ENCODE measurements at places on chromosomes 7 and 10.

DNA sequence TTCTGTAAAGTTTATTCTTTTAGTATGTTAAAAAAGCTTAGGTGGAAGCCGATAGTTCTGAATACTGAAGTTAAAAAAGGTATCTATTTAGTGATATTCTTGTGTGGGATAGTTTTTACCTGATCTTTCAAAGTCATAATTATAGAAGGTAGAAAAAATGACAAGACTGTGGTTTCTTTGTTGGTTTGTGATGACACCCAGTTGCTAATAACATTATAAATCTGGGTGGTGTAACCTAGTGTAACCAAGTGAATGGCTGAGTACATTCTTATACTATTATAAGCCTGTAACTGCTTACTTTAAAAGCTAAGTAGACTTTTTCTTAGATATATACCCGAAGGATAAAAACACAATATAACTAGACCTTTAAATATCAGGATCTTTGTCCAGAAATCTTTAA, 2.3 kb downstream of the CDK13 start:
- peaks cover 61% of the 10 kb centered on the region for H3K4me1 ChIP-seq
- H3K27ac ChIP-seq: peak overlapping the region; percentile 99
- no peak for DNase-seq
- H3K36me3 ChIP-seq: peaks cover 38% of the 10 kb centered on the region
- H3K4me3 ChIP-seq: peak overlapping the region; percentile 95

DNA sequence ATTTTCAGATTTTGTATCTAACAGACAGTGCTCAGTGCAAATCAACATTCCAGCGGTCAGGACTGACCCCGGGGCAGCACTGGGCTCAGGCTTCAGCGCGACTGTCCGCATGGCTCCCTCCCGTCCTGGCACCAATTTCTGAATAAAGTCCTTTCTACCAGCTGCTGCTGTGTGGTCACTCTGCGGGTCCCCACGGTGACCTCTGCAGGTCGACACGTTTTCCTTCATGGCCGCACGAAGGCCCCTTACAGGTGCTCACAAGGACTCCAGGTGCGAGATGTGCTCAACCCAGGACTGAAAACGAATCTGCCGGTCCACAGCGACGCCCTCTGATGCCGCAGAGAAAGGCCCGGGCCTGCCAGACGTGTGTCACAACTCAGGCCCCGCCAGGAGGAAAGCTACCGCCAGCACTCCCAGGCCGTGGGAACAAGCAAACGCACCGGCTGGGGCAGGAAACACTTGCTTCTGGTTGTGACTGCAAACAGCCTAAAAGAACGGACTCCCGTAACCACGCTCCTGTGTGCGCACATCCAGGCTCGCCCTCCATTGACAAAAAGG, 3.7 kb upstream of the UTF1 start:
- no peak overlapping the region for H3K4me3 ChIP-seq
- H3K4me1 ChIP-seq: peaks cover 7% of the 10 kb centered on the region
- peaks cover 3% of the 10 kb centered on the region for H3K36me3 ChIP-seq
- H3K27me3 ChIP-seq: peaks cover 54% of the 10 kb centered on the region
- H3K27ac ChIP-seq: no peak overlapping the region
- DNase-seq: no peak

GRCh38 chr10:78972160-78972946, 96.4 kb upstream of the ZMIZ1 start:
- H3K27ac ChIP-seq: no peak overlapping the region
- peaks cover 6% of the 10 kb centered on the region for H3K36me3 ChIP-seq

GRCh38 chr7:77563275-77563674, 26.2 kb downstream of the PTPN12 start:
- no peak for DNase-seq
- H3K36me3 ChIP-seq: peaks cover under 1% of the 10 kb centered on the region
- peaks cover 39% of the 10 kb centered on the region for H3K4me1 ChIP-seq
- H3K27me3 ChIP-seq: no peaks in the 10 kb centered on the region
- no peak overlapping the region for H3K27ac ChIP-seq

GRCh38 chr7:50983850-50984249, 201.2 kb upstream of the GRB10 start:
- H3K4me3 ChIP-seq: no peak overlapping the region
- no peak for DNase-seq
- H3K36me3 ChIP-seq: no peaks in the 10 kb centered on the region
- H3K4me1 ChIP-seq: no peaks in the 10 kb centered on the region
- H3K27me3 ChIP-seq: peaks cover 48% of the 10 kb centered on the region
- H3K27ac ChIP-seq: no peak overlapping the region

DNA sequence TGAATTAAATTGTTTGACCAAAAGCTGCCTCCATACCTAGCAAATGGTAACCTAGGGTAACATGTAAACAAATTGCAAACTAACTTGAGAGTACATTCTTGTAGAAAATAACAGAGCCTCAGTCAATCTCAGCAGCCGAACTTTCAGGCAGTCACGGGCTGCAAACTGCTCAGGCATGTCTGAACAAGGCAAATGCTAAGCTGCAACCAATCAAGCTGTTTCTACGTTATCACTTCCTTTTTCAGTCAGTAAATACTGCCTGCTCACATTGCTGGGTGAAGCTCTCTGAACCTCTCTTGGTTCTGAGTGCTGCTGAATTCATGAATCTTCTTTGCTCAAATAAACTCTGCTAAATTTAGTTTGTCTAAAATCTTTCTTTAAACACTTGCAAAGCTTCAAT, 1212.4 kb downstream of the SORCS1 start:
- no peaks in the 10 kb centered on the region for H3K4me1 ChIP-seq
- H3K36me3 ChIP-seq: no peaks in the 10 kb centered on the region
- H3K4me3 ChIP-seq: no peak overlapping the region
- H3K27ac ChIP-seq: no peak overlapping the region

DNA sequence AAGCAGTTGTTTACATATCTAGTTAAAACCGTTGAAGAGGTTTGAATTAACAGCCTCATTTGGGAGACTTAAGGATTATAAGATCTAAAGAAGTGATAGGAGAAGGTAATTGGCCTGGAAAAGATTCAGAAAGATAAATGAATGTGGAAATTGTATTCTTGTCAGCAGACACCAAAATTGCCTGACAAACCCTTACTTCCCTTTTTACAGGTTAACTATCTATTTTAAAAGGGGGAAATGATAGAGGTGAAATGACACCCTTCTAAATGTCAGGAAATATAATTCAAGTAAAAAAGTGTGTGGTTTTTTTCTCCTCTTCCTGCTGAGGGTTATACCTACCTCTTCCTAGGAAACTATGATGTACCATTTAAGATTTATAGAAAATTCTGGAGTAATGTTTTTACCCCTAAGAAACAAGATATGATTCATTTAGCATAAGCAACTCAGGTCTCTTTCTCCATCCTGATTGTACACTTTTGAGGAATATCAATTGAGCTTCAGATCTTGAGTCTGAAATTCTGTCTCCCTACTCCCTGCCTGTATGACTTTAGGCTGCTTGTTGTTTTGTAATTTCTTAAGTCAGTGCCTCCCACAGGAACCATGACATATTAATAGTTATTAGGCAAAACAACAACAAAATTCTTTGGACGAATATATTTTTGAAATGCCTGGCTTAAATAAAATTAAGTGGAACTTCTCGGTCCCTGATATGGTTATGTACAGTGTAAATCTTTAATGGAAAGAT, 250.4 kb downstream of the RNLS start:
- no peaks in the 10 kb centered on the region for H3K36me3 ChIP-seq
- no peak overlapping the region for H3K4me3 ChIP-seq
- no peaks in the 10 kb centered on the region for H3K27me3 ChIP-seq
- no peaks in the 10 kb centered on the region for H3K4me1 ChIP-seq
- no peak overlapping the region for H3K27ac ChIP-seq

- peak overlapping the region; percentile 60 for H3K27ac ChIP-seq
- peaks cover 42% of the 10 kb centered on the region for H3K4me1 ChIP-seq
- H3K36me3 ChIP-seq: peaks cover 6% of the 10 kb centered on the region
- no peak for DNase-seq
- no peak overlapping the region for H3K4me3 ChIP-seq
Observed at GRCh38 chr7:45021604-45022296, 21.7 kb downstream of the CCM2 start.

- no peaks in the 10 kb centered on the region for H3K36me3 ChIP-seq
- no peak for DNase-seq
- H3K4me3 ChIP-seq: no peak overlapping the region
- peaks cover 53% of the 10 kb centered on the region for H3K27me3 ChIP-seq
- no peak overlapping the region for H3K27ac ChIP-seq
- no peaks in the 10 kb centered on the region for H3K4me1 ChIP-seq
Observed at GRCh38 chr7:73978661-73979563, 49.1 kb upstream of the ELN start.

DNA sequence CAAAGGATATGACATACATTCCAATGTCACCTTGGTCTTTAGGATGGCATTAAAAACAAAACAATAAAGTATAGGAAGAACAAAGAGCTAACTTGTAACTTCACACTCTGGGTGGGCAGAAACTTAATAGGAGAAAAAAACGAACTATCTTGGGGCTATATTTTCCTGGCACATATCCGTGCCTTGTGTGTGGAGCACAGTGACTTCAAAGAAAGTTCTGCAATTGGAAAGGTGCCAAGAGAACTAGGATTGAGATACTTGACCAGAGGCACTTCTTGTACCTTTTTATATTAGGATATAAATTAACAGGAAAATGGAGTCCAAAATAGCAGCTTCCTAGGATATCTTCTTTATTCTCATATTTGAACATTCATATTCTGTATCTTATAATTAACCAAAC, 148.4 kb downstream of the SEMA3D start:
- no peak overlapping the region for H3K27ac ChIP-seq
- no peaks in the 10 kb centered on the region for H3K36me3 ChIP-seq
- no peak overlapping the region for H3K4me3 ChIP-seq
- H3K4me1 ChIP-seq: no peaks in the 10 kb centered on the region
- DNase-seq: no peak

- no peak overlapping the region for H3K4me3 ChIP-seq
- no peak overlapping the region for H3K27ac ChIP-seq
- no peaks in the 10 kb centered on the region for H3K27me3 ChIP-seq
- H3K36me3 ChIP-seq: peaks cover 3% of the 10 kb centered on the region
Observed at GRCh38 chr10:35909121-35909720, 267.1 kb upstream of the FZD8 start.

- no peak for DNase-seq
- H3K36me3 ChIP-seq: peaks cover 4% of the 10 kb centered on the region
- H3K27me3 ChIP-seq: no peaks in the 10 kb centered on the region
- no peak overlapping the region for H3K4me3 ChIP-seq
Observed at GRCh38 chr7:143487061-143487460, 9.4 kb downstream of the TAS2R41 start.

DNA sequence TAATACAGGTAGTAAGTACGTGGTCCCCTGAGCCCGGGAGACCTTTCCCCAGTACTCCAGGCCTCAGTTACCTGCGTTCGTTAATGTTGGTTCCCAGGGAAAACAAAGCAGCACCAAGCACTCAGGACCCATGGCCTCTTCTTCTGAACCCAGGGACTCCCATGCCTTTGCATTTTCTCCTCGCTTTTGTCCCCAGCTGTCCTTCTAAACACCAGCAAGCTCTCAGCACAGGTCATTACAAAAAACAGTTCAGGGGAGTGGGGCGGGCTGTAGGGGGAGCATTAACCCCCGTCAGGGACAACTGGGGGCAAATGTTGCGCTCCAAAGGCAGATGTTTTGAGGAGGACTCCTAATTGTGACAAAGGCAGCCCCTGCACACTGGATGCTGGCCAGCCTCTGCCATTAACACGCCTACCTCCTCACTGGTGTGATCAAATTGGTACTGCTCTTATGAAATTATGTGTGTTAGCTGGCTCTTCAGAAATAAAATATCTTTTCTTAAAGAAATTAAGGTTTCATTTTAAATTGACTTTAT, 80.5 kb upstream of the LRGUK start:
- DNase-seq: no peak
- H3K4me1 ChIP-seq: no peaks in the 10 kb centered on the region
- no peak overlapping the region for H3K4me3 ChIP-seq
- H3K27me3 ChIP-seq: no peaks in the 10 kb centered on the region

DNA sequence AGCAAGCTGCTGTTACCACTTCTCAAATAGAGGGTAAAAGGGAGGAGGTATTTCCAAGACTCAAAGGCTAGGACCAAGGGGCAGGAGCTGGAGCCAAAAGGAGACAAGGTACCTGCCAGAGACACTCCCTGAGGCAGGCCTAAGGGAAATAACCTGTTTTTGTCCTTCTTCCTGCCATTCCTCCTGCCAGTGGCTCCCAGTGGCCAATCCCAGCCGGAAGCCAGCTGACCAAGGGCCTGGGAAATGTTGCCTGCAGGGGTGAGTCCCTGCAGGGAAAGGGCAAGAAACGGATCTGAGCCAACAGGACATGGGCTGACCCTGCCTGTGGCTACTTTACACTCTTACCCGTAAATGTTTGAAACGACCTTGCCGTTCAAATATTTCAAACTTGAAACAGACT, 3.5 kb downstream of the CYTH3 start:
- H3K27me3 ChIP-seq: peaks cover 13% of the 10 kb centered on the region
- H3K27ac ChIP-seq: no peak overlapping the region
- no peak overlapping the region for H3K4me3 ChIP-seq
- peaks cover 4% of the 10 kb centered on the region for H3K36me3 ChIP-seq

GRCh38 chr10:73232887-73233286, 14.2 kb downstream of the DNAJC9 start:
- no peaks in the 10 kb centered on the region for H3K27me3 ChIP-seq
- no peak overlapping the region for H3K4me3 ChIP-seq
- DNase-seq: no peak

GRCh38 chr10:89582022-89582421, 46.6 kb upstream of the SLC16A12 start:
- no peak for DNase-seq
- H3K4me3 ChIP-seq: no peak overlapping the region
- no peak overlapping the region for H3K27ac ChIP-seq
- no peaks in the 10 kb centered on the region for H3K4me1 ChIP-seq

DNA sequence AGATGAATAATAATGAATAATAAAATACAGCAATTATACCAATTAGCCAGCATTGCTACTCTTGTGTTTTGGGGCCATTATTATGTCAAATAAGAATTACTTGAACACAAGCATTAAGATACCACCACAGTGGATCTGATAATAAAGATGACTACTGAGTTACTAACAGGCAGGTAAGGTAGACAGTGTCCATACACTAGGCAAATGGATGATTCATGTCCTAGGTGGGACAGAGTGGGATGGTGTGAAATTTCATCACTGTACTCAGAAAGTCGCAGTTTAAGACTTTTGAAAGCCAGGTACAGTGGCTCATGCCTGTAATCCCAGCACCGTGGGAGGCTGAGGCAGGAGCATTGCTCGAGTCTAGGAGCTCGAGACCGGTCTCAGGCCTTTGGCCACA, 8.7 kb upstream of the UNC5B start:
- peaks cover 68% of the 10 kb centered on the region for H3K27me3 ChIP-seq
- H3K4me1 ChIP-seq: no peaks in the 10 kb centered on the region
- DNase-seq: no peak
- H3K4me3 ChIP-seq: no peak overlapping the region
- no peak overlapping the region for H3K27ac ChIP-seq

GRCh38 chr7:92228100-92228499, 17.6 kb downstream of the KRIT1 start:
- H3K27me3 ChIP-seq: no peaks in the 10 kb centered on the region
- peaks cover 46% of the 10 kb centered on the region for H3K36me3 ChIP-seq
- no peak for DNase-seq
- no peak overlapping the region for H3K4me3 ChIP-seq
- no peaks in the 10 kb centered on the region for H3K4me1 ChIP-seq

All from central memory CD8-positive, alpha-beta T cell (primary cell).